Stimulated activated CD4-positive, alpha-beta T cell treated with anti-CD3 and anti-CD28 coated beads, Interleukin-1b, Interleukin-23, amount 100 ng/mL, for 4 hours (primary cell): ENCODE measurements at places on chromosomes 6 and 20.

GRCh38 chr6:37850728-37851285 is 31.3 kb downstream of the ZFAND3 start:
- DNase-seq, result no peak

DNA sequence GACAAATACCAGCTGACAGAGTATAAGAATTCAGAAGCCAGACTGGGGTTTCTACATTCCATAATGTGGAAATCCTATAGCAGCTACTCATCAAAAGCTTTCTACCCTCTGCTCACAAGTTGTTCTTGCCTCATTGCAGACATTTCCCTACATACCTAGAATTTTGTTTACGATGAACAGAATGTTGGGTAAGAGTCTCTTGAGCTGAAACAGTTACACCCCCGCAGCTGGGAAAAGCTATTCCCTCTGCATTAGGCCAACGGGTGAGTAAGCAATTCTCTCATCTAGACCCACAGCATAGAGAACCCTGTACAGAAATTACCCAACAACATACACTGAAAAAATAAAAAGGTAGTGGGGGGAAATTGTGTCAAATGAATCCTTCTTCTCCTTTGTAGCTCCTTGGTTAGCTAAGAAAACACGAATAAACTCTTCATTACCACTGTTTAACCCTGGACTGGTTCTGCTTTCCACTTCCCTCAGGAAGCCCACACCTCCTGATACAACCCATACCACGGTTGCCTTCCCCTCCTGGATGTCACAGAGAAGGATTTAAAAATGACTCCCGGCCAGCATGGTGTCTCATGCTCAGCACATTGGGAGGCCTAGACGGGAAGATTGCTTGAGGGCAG is 215.0 kb upstream of the SHLD1 start:
- DNase-seq, result no peak

DNA sequence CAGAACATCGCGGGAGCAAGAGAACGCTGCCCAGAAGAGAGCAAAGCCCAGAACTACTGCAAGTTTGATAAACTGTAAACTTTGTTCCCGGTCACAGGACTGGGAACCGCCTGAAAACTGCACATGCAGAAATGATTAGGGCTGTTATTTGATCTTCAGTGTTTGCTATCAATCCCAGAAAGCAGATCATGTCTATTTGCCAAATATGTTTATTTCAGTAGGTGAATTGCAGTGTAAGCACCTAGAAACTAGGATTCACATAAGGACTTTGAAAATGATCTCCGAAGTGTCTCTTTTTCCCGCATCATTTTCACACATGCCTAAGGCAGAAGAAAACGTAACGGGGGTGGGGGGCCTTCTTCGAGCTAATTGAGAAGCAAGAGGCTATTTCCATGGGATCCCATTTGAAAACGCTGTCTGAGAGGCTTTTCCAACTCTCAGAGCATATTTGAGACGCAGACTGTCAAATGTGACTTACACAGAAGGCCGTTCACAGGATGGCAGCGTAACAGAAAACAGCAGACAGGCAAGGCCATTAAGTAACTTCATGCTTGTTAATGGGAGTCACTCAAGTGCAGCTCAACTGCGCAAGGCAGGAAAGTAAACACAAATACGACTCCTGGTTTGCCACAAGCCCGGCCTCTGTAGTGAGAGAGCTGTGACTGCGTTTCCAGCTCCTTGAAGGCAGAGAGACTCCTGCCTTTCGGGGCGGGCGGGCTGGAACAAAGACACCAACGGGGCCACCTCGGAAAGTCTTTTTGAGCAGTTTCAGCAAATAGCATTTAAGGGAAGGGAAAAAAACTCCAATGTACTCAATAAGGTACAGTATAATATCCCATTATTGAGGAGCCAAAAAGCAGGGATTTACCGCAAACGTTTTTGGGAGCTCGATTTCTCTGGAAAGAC is 144.7 kb upstream of the ZNF217 start:
- DNase-seq, result no peak

- no peak for DNase-seq
Measured at GRCh38 chr6:64220801-64221200, 585.2 kb downstream of the PHF3 start.

DNA sequence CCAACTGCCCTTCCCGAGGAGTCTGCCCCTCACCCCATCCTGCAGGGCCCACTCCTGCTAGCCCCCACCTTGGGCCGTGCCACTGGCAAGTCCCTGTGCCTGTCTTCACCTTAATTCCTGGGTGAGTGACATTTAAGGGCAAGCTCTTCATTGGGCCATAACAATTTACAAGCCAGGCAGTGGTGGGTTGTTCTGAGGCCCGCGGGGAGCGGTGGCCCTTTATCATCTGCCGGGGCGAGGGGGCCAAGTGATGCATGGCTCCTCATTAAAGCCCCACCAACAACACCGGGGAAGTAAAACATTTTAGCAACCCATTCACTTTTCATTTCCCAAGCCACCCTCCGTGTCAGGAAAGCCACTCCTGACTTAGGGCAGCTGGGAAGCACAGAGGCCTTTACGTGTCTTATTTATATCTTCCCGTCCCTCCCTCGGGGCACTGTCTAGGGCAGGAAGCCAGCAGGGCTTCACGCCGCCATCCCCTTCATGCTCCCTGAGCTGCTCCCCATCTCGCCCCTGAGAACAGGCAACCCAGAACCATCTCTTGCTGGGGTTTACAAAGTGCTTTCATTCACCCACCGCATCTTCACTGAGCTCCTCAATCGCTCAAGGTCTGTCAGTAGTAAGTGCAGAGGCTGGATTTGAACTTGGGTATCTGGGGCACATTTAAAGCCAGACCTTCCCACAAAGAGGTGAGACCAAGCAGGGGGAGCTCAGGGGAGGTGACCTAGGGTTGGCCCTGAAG is 55.5 kb upstream of the CCDC167 start:
- no peak for DNase-seq

DNA sequence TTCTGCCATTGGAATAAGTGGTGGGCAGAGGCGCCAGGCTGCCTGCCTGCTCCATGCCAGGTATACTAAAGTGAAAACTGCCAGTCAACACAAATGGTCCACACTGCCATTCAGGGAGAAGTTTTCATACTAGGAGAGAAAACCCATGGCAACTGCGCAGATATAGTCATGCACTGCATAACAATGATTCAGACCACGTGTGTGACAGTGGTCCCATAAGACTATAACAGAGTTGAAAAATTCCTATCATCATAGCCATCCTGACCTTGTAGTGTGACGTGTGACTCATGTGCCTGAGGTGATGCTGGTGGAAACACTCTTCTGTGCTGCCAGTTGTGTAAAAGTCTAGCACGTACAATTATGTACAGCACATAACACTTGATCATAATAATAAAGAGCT is 25.1 kb downstream of the ZC3H12D start:
- DNase-seq, result no peak

DNA sequence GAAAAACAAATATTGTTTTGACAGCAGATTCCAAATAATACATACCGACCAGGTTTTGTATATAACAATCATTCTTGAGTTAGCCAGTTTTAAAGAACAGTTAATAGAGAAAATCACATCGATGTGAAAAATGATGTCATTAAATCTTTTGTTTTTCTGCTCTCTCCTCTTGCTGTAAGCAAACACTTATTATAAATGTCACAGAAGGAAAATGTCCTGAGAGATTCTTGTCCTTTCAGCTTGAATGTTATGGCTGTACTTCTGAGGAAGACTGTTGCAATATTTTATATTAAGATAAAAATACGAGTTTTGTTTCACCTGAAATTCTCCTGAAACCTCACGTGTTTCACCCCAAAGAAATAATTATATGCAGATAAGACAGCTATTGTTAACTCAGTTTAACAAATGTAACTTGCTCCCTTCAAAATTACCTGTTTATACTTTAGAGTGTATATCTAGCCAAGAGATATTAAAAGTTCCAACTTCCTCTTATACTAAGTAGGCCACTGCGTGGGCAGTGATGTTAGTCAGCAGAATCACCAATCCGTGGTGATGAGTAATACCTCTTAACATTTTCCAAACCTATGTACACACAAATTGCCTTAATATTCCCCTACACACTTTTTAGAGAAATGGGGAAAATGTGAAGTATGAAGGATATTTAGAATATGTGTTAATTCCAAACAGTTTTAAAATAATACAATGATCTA is 1111.4 kb upstream of the CITED2 start:
- no peak for DNase-seq

GRCh38 chr6:138103871-138104270 is 3.3 kb downstream of the PERP start:
- no peak for DNase-seq

DNA sequence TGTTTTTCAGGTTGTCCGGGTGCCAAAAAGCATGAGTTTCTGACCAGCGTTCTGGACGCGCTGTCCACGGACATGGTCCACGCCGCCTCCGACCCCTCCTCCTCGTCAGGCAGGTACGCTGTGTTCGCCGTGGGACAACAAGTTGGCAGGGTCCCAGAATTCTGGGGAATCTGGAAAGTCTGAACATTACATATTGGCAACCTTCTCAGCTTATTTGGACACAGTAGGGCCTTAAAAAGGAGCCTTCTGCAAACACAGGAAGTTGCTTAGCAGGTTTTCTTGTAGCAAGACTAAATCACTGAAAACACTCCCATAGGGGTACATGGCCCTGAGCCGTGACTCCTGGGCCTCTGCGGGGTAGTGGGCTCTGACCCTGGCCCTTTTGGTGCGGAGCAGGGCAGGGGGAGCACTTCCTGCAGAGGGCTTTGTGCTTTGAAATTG is 209.7 kb downstream of the SMOC2 start:
- no peak for DNase-seq

DNA sequence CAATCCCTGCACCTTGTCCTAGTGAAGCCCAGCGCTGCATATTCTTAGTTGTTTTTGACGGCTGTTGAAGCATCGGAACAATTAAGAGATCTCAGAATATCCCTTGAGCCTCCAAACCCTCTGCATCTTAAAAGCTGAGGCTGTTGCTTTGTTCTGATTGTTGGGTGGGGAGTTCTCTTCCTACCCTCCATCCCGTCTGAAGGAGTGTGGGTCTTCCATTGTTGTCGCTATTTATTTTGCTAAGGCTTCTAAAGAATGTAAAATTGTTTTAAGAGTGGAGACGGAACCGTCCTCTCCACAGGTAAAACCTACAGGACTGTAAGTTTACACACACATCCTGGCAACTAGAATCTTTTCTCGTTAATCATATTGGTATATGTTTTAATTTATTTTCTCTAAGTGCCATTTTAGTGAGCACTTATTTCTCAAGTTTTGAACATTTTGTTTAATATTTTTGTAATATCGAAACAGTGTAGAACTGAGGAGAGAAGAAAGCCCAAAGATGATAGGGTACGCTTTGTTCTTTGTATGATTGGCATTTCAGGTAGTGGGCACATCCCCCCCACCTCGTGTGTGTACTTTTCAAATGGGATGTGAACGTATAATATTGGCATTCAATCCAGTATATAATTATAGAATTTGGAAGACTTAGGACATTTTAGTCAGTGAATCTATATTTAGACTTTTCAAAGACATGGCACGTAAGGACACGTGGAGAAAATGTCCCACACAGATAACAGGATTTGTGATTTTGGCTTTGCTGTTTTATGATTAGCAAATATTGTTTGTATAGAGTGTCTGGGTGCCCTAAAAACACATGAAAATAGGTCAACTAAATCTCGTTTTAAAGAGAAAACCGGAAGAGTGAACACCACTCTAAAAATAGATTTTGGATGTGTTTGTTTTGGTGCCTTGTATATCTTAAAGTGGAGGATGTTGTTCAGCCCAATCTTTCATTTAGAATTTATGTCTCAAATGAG is 1.3 kb downstream of the RNF146 start:
- no peak for DNase-seq

DNA sequence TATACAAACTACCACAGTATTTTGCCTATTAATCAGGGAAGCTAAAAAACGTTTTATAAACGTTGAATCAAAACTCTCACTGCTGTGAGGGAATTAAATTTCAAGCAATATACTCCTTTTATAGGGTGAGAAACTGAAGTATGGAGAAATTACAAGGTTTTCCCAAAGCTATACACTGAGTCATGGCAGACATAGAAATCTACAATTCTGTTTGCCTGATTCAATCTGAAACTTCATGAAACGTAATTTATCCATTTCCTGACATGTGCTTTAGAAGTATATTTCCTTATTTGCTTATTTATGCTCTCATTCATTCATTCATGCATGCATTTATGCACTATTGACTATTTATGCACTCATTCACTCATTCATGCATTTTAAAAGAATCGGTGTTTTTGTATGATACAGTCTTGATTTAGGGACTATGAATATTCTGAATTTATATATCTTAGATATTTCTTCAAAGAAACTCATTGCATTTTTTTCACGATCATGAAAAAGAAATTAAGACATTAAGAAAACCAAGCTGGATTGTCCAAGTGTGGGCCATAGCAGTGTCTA is 16.5 kb downstream of the EYA4 start:
- DNase-seq, result no peak

DNA sequence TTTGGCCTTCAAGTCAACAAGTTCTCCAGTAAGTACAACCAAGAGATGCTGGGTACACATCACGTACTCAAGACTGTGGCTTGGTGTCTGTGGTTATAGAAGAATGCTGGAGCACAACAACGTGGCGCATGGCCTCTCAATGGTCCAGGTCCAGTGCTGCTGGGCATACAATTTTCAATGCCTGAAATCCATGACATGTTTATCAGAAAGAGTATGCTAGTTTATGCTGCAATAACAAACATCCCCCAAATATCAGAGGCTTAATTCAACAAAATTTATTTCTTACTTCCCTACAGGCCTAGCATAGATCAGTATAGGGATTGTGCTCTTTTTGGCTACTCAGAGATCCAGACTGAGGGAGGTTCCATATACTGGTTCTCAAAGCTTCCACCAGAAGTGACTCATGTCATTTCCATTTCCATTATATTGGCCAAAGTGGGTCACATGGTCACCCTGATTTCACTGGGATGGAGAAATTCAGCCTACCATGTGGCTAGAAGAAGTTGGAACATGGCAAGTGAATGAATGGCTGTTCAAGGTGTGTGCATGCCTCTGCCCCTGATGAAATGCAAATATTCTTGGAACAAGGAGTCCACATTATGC is 33.3 kb upstream of the KIF16B start:
- no peak for DNase-seq

DNA sequence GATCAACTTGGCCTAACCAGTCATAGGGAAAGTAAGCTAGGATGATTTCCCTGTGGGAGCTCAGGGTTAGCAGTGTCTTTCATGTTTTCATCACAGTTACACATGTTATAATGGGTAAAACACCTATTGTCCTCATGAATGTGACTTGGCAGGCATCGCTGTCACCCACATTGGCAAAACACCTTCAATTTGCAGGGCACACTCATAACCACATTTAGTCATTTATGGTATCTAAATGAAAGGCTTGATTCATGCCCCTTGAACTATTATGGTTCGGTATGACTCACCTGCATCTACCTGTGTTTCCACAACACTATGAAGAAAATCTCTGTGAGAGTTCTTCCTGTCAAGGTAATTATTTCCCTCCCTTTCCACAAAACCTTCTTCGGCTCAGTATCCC is 49.2 kb downstream of the FRK start:
- DNase-seq, result no peak

DNA sequence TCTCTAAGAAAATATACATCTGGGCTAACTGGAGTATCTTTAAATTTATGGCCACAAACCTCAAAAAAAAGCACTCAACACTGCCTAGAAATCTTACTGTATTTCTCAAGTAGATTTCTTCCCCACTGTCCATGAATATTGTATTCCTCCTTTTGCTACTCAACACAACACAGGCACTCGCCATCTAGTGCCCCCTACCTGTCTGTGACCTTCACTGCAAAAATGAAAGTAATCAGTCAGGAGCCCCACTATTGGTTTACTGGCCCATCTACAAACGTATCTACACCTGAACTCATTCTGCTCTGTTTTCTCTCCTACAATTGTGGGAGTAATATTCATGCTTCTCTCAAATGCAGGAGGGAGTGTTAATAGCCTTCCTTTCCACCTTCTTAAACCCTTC is 58.3 kb downstream of the LY86 start:
- no peak for DNase-seq
